NCI-H2081 (cell line): ENCODE measurements at places on chromosomes 12 and 14.

GRCh38 chr12:56628671-56629458 lies 1.3 kb downstream of the BAZ2A start:
- peak; percentile 30 for DNase-seq

GRCh38 chr14:95998656-95999055 lies 40.5 kb upstream of the C14orf132 start:
- peak; percentile 19 for DNase-seq

DNA sequence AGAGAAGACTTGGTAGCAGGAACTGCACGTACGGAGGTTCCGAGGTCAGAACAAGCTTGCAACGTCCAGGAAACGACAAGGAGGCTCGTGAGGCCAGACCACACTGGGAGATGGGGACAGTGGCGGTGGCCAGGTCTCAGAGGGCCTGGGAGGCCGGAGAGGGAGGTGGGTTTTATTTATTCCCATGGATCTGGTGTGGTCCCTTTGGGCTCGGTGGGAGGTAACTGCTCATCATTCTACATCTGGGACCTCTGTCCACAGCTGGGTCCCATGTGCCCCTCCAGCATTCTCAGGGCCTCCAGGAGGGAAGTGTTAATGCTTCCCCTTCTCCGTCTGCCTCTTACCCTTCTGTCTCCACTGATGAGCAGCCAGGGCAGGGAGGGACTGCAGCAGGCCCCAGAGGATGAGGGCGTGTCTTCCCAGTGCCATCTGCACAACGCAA lies 35.7 kb upstream of the NCOR2 start:
- DNase-seq: no peak

GRCh38 chr12:42539696-42540095 lies 49.9 kb downstream of the PRICKLE1 start:
- DNase-seq: no peak

- no peak for DNase-seq
These were observed 139.4 kb downstream of the MON2 start for GRCh38 chr12:62605981-62606380.

DNA sequence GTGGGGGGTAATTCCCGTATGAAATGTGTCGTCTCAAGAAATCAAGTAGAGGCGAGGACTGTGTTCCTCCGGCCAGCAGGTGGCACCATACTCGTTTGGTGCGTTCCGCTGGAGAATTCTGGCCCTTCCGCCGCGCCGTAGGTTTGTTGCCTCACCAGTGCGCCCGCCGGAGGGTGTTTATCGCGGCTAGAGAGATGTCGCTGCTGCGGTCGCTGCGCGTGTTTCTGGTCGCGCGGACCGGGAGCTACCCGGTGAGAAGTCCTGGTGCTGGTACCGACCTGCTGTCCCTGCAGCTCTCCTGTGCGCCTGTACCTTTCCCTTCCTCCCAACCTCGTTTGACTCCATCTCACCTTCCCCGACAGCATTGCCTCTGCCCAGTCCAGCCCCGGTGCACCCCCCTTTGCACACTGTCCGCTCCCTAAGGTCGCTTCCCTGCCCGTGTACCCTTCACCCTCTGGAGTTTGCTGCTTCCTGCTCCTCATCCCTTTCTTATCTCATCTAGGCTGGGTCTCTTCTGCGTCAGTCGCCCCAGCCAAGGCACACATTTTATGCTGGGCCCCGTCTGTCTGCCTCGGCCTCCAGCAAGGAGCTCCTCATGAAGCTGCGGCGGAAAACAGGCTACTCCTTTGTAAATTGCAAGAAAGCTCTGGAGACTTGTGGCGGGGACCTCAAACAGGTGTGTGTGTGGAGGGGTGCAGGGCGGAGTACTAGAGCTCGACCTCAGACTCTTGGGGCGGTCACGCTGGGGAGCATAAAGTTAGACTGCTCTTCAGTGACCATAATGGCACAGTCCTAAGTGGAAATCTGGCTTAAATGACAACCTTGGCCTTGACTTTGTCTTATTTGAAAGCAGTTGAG lies at the start of gene TSFM:
TSFM (plus strand) TSS at position 180 of the 858 bp plus-strand sequence; CDS start at position 195, 15 bp downstream.
- peak; percentile 96 for DNase-seq

DNA sequence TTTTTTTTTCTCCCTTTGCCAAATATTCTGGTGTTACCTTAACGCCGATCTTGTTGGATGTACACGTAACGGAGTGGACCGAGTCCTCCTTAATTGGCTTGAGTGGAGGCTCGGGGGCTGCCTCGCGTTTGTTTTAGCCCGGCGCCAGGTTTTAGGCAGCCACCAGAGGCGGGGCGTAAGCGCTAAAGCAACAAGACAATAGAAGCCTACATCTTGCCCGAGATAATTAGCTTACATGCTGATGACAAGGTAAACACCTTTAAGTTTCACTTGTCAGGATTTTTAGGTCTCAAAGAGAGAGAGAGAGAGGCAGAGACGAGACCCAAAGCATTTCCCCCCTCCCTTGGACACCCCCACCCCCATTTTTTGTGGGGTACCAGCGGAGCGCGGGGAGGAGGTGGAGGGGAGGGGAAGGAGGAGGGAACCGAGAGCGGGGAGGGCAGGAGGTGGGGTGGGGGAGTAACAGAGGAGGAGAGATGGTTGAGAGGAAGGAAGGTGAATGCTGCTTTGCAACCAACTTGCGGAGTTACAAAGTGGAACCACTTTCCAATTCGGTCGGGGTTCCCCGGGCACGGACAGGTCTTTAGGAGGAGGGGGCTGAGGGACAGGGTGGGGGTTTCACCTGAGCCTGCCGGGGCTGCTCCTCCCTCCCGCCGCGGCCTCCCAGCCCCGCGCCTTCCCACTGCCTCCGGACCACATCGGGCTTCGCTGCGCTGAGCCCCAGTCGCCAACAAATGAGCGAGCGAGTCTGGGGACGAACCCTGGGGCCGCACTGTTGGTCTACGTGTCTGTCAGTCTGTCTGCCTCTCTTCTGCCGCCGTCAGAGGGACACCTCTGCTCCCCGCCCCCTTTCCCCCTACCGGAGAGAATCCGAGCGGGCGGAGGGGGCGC lies at the start of gene NKX2-1:
NKX2-1 (minus strand) TSS at position 802 of the 891 bp plus-strand sequence; CDS start at position 699, 103 bp downstream.
- peak; percentile 73 for DNase-seq
